ENCODE measurements at places on chromosomes 7 and 10.
A peak's percentile ranks its signal among the peaks of the same experiment; 100 is the strongest.

- no peak overlapping the region for H3K4me3 ChIP-seq
- H3K4me1 ChIP-seq, result peaks cover 15% of the 10 kb centered on the region
- H3K27ac ChIP-seq, result no peak overlapping the region
- no peaks in the 10 kb centered on the region for H3K36me3 ChIP-seq
- no peaks in the 10 kb centered on the region for H3K27me3 ChIP-seq
- DNase-seq, result no peak
These were observed 15.8 kb downstream of the MACC1 start for GRCh38 chr7:20201380-20201779.

GRCh38 chr7:22657479-22657878 lies 69.5 kb upstream of the IL6 start:
- no peaks in the 10 kb centered on the region for H3K4me1 ChIP-seq
- no peaks in the 10 kb centered on the region for H3K27me3 ChIP-seq
- H3K36me3 ChIP-seq, result no peaks in the 10 kb centered on the region
- H3K4me3 ChIP-seq, result no peak overlapping the region

GRCh38 chr10:127353544-127353943 lies 157.2 kb upstream of the INSYN2A start:
- no peaks in the 10 kb centered on the region for H3K4me1 ChIP-seq
- H3K4me3 ChIP-seq, result no peak overlapping the region
- no peaks in the 10 kb centered on the region for H3K27me3 ChIP-seq

DNA sequence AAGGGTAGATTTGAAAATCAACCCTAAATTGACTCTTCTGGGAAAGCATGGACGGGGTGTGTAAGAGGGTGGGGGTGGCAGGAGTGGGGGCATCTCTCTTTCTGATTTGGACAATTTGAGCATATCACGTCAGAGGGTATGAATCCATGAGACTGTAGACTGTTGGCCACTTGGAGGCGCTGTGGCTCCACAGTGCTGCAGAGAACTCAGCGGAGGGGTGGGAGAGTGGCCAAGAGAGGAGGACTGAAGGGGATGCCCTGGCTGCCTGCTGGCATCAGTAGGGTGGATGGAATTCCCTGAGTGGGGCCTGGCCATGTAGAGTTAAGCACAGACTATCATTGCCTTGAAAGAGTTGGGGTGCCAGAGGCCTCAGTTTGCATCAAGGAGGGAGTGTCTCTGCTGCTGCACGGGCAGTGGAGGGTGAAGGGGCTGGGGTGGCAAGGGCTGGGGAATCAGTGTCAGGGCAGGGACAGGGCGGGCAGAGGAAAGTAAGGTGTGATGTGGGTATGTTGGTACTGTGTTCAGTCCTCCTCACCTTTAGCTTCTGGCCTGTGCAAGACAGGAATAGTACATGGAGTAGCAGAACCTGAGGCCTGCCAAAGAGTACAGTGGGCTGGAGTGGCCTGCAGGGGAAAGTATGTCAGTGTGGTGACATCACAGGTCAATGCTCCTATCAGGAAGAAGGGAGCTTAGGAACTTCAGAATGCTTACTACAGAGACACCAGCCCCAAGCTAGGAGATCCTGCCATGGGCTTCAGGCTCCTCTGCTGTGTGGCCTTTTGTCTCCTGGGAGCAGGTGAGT lies 133.5 kb upstream of the PRSS58 start:
- no peaks in the 10 kb centered on the region for H3K4me1 ChIP-seq
- H3K27me3 ChIP-seq, result no peaks in the 10 kb centered on the region
- no peak overlapping the region for H3K27ac ChIP-seq
- DNase-seq, result no peak
- no peaks in the 10 kb centered on the region for H3K36me3 ChIP-seq

GRCh38 chr10:101014230-101014884 lies 14.7 kb downstream of the LZTS2 start:
- no peak overlapping the region for H3K4me3 ChIP-seq
- no peak overlapping the region for H3K27ac ChIP-seq
- H3K4me1 ChIP-seq, result peaks cover 32% of the 10 kb centered on the region
- DNase-seq, result peak; percentile 89
- H3K36me3 ChIP-seq, result no peaks in the 10 kb centered on the region

- H3K36me3 ChIP-seq, result no peaks in the 10 kb centered on the region
- H3K27me3 ChIP-seq, result no peaks in the 10 kb centered on the region
- H3K4me1 ChIP-seq, result no peaks in the 10 kb centered on the region
- no peak for DNase-seq
- no peak overlapping the region for H3K27ac ChIP-seq
- no peak overlapping the region for H3K4me3 ChIP-seq
These were observed 20.1 kb downstream of the CACNA2D1 start for GRCh38 chr7:82423446-82423845.

GRCh38 chr7:5064391-5065106 lies 18.9 kb downstream of the RBAK start:
- no peak for DNase-seq
- no peak overlapping the region for H3K4me3 ChIP-seq
- no peaks in the 10 kb centered on the region for H3K4me1 ChIP-seq
- H3K27me3 ChIP-seq, result no peaks in the 10 kb centered on the region
- peaks cover 56% of the 10 kb centered on the region for H3K36me3 ChIP-seq

DNA sequence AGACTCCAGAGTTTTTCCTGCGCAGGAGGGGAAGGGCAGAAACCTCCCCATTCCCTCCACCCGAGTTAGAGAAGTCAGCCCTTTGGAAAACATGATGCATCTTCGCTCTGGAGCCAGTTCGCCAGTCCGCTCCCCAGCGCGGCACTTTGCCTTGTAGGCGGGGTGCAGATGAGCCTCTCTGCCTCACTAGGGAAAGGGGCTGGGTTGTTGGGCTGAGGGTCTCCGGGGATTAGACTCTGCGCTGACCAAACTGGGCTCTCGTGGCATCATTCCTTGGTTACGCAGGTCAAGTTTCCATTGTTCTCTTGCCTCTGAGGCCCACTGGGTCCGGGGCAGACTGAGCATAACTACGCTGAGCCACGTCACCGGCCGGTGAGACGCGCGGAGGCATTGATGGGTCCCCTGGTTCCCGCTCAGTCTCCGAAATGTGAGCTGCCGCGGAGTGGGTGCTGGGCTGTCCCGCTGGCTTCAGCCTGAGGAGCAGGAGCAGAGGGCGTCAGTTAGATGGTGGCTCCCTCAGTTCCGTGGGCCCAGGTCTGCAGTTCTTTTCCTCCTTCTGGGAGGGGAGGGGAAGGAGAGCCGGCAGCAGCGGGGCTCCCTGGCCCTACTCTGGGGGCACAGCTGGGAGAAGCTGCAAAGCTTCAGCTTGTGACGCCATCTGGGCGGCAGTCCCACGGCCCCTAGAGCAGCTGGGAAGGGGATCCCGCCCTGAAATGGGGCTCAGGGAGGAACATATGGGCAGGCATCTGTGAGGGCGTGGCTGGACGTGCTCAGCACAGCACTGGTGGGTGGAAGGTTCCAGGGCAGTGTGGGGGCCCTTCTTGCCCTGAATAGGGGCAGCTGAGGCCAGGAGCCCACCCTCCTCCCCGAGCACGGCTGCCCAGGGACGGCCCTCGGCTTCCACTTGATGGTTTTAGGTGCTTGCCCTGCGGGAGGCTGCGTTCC lies 121.3 kb upstream of the BTBD16 start:
- H3K4me1 ChIP-seq, result peaks cover 51% of the 10 kb centered on the region
- peak; percentile 86 for DNase-seq
- peaks cover under 1% of the 10 kb centered on the region for H3K36me3 ChIP-seq

DNA sequence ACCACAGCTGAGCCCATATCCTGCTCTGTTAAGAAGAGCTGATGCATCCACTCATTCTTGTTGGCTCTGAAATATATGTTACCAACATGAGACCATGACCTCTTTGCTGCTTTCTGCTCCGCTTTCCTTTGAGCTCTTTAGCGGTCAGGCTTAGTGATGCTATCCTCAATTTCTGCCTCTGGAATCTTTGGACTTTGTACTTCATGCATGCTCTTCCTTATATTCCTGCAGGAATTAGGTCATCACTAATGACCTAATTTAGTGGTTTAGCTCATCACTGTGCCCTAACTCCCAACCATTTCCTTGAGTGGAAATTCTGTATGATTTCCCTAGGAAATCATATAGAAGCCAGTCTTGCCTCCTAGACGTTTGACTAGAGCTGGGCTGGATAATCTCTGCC lies 119.5 kb downstream of the AOAH start:
- H3K27me3 ChIP-seq, result no peaks in the 10 kb centered on the region
- no peaks in the 10 kb centered on the region for H3K4me1 ChIP-seq
- no peak for DNase-seq
- H3K4me3 ChIP-seq, result no peak overlapping the region

DNA sequence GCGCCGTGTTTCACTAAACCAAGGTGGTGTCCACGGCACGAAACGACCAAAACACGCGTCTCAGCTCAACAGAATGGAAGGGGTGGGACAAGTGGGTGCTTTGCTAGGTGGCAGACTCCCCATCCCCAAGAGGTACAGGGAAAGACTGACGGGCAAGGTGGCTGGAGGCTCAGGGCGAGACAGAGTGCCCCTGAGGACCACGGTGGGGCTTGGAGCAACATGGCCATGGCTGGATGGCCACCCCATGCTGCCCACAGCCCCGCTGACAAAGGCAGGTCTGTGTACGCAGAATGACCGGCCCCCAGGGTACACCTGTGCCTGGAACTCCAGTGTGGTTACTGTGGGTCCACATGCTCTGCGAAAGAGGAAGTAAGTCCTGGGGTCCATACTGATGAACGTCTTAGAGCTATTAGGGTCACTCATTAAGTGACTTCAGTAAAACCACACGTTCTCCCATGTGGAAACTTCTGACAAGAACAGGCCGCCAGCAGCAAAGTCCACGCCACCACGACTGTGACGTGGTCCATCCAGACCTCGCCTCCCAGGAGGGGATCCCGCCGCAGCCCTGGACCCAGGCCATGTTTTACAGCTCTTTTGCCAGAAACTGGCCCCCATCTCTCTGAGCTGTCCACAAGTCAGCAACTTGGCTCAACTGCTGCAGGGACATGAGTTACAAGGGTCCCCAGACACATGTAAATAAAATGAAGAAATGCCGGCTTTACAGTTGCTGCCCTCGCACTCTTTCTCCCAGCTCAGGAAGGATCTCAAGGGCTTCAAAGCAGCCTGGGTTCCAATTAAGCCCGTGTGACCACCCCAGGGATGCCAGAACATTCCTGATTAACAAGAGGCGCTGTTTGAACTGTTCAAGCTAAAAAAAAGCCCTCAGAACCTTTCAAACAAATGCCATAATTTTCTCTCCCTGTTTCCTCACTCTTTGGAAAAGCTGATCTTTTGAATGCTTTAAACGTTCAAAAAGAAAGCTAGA lies 66.8 kb downstream of the MAD1L1 start:
- no peak overlapping the region for H3K4me3 ChIP-seq
- H3K27me3 ChIP-seq, result no peaks in the 10 kb centered on the region
- no peak for DNase-seq
- H3K4me1 ChIP-seq, result peaks cover 5% of the 10 kb centered on the region
- H3K36me3 ChIP-seq, result peaks cover 3% of the 10 kb centered on the region

- no peak overlapping the region for H3K27ac ChIP-seq
- H3K4me1 ChIP-seq, result no peaks in the 10 kb centered on the region
- DNase-seq, result no peak
- no peaks in the 10 kb centered on the region for H3K27me3 ChIP-seq
These were observed 77.4 kb downstream of the RNLS start for GRCh38 chr10:88505680-88506215.

DNA sequence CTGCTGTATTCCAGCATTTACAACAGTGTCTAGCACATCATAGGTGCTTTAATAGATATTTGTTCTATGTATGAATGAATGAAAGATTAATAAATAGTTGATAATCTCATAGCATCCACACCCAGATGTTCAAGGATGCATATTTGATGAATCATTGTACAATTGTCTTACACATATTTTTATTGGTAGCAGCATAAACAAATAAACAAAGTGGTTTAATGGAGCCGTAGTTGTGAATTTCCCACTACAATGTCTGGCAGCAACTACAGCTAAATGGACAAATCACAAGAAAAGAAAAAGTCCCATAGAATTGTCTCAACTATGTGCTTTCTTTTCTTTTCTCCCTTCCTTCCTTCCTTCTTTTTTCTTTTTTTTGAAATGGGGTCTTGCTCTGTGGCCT lies 150.8 kb downstream of the NRP1 start:
- H3K36me3 ChIP-seq, result peaks cover 39% of the 10 kb centered on the region
- H3K4me1 ChIP-seq, result no peaks in the 10 kb centered on the region
- H3K27me3 ChIP-seq, result no peaks in the 10 kb centered on the region
- no peak overlapping the region for H3K4me3 ChIP-seq
- no peak overlapping the region for H3K27ac ChIP-seq

DNA sequence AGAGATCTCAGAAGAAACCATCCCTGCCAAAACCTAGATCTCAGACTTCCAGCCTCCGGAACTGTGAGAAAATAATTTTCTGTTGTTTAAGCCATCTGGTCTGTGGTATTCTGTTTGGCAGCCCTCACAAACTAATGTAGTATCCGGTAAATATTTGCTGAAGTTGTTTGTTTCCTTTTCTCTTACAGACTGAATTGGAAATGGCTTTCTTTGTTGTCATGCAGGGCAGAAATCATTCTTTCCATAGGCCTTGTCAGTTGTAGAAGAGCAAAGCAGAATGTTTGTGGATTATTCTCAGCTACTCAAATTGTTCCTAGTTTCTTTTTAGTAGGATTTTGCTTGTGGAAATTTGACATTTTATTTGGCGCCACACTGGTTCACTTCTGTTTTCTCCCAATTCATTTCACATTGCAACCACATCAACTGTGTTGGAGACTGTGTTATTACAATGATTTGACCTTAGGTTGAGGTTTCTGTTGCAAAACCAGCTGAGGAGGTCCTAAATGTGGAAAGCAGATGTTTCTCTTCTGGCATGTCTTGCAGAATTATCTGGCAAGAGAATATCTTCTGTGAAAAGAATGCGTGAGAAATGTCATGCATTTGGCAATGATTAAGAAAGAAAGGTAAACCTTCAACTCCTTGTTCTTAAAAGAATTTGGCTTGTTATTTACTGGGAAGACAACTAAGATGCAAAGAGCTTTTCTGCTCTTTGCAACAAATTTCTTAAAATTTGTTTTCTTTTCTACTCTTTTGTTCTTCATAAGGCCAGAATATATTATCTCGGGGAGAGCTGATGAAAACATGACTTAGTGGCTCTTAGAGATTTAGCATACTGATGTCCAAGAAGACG lies 25.8 kb downstream of the ACTA2 start:
- H3K4me1 ChIP-seq, result peaks cover 21% of the 10 kb centered on the region
- no peaks in the 10 kb centered on the region for H3K27me3 ChIP-seq
- H3K36me3 ChIP-seq, result no peaks in the 10 kb centered on the region
- peak overlapping the region; percentile 59 for H3K27ac ChIP-seq
- DNase-seq, result no peak

- no peaks in the 10 kb centered on the region for H3K27me3 ChIP-seq
- no peak overlapping the region for H3K4me3 ChIP-seq
These were observed 82.5 kb downstream of the TMEM168 start for GRCh38 chr7:112707655-112708054.

- peaks cover 16% of the 10 kb centered on the region for H3K4me1 ChIP-seq
- no peak overlapping the region for H3K4me3 ChIP-seq
- H3K27ac ChIP-seq, result no peak overlapping the region
- H3K27me3 ChIP-seq, result no peaks in the 10 kb centered on the region
- no peak for DNase-seq
These were observed 65.2 kb downstream of the CUBN start for GRCh38 chr10:17064435-17064834.
